ENCODE measurements at places on chromosomes 7 and 10.

GRCh38 chr7:85205754-85206153 lies 18.9 kb upstream of the SEMA3D start:
- no peak for DNase-seq

GRCh38 chr7:28045592-28045991 lies 135.0 kb downstream of the JAZF1 start:
- no peak for DNase-seq

DNA sequence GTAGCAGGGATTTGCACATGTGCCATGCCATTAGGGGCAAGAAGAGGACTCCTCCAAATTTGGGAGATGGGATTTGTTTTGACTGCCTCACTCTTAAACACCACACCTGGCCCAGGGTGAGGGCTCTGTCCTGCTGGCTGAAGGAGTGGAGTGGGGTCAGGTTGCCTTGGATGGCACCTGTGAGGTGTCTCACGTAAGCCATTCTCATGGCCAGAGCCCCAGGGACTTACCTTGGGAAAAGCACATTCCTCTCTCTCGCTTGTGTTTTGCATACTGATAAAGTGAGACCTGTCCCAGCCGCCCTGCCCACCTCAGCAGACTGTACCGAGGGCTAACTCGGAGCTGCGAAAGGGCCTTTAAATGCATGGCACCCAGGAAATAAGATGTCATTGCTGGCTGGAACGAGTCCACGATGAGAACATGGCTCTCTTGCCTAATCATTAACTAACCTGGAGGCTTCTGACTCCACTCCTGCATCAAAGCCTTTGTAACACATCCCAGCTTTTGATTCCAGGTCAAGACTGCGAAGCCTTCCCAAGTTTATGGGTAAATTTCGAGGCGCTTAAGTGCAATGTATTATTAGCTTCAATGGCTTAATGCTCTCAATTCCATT lies 184.0 kb upstream of the RNF32 start:
- no peak for DNase-seq

DNA sequence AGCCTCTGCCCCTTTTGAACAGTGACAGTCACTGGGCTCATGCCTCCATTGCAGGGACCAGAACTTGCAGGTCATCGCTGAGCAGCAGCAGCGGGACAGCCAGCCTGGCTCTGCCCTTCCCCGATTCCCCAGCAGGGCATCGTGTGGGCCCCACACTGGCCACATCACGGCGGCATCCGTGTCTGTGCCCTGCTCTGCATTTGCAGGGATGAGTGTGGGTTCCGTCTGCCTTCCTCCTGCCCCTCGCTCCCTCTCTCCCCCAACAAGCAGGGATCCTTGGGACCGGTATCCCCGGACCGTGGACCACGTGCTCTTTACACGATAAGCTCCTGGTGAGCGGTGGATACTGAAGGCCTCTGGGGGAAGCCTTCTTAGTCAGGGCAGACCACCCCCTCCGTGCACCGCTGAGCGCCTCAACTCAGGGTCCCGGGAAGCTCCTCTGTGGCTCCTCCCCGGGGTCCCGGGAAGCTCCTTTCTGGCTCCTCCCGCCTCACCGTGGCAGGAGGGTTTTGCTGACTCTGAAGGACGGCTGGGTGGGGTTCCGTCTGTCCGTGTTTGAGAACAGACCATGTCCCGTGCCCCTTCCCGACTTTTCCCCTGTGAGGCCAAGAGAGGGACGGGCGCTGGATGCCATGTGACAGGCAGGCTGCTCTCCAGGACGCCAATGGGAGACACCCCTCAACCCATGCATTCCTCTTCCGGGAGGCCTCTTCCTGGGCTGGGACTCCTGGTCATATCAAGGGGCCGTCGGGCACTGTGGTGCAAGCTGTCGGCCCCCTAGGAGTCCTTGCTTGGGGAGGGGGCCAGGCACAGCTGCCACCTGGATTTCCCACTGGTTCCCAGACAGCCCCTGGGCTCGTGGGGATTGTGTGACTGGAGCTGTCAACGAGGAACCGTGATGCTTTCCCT lies 23.5 kb upstream of the NKX6-2 start:
- DNase-seq = no peak
